ENCODE measurements at places on chromosomes 5 and 9. TPM values are rescaled to one million over a fixed set of nuclear protein-coding genes. Genes with fewer than 3 reads are reported as not detected.

Gene NPR3
- 0.23 TPM for total RNA-seq

DNA sequence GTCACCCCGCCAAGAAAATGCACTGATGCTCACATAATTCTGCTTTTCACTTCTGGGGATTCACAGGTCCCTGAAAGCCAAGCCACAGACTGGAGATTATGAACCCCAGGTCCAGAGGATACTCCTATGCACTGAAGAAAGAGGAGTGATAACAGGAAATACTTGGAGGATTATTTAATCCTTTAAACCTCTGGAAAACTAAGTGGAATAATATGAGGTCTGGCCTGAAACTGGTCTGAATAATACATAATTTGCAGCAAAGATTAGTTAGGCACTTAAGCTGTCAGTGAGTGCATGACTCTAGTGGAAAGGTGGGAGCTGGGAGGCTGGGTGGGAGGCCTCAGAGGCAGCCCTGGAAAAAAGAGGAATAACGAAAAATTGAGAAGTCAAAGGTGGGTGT, 45.7 kb downstream of the MARCHF3 start:
- DNase-seq: no peak

Gene RANBP17
- 27.4 TPM for total RNA-seq

DNA sequence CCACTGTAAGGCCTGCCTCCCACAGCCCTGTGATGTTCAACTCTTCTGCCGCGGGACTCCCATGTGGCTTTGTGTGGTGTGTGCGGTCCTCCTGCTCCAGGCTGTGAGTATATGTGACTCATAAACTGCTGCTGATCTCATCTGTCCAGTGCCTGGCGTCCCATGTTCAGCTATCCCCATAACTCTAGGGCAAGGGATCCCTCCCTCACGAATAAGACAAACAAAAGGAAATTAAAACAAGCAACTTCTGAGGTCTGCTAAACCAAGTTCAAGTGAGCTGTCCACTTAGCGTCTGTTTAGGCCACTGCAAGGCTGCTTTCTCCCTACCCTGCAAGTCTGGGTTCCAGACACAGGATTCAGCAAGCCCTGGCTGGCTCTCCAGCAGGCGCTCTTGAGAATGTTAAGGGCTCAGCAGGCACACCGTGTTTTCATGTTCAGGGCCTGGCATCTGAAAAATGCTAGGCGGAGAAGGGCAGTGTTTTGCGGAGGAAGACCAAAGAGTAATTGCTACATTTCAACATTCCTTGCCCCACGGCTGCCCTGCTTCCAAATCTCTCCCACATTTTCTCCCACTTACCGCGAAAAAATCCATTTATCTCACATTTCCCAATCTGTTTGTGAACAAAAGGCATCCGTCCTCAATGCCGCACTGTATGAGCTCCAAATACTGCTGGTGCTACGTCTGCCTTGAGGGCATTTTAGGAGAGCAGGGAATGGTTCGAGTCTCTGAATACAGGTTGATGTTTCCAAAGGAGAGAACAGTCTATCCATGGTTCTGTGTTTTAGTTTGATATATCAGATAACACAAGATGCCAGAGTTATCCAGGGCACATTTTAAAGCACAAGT, 280.2 kb downstream of the SEMA5A start:
- DNase-seq: peak; percentile 64

DNA sequence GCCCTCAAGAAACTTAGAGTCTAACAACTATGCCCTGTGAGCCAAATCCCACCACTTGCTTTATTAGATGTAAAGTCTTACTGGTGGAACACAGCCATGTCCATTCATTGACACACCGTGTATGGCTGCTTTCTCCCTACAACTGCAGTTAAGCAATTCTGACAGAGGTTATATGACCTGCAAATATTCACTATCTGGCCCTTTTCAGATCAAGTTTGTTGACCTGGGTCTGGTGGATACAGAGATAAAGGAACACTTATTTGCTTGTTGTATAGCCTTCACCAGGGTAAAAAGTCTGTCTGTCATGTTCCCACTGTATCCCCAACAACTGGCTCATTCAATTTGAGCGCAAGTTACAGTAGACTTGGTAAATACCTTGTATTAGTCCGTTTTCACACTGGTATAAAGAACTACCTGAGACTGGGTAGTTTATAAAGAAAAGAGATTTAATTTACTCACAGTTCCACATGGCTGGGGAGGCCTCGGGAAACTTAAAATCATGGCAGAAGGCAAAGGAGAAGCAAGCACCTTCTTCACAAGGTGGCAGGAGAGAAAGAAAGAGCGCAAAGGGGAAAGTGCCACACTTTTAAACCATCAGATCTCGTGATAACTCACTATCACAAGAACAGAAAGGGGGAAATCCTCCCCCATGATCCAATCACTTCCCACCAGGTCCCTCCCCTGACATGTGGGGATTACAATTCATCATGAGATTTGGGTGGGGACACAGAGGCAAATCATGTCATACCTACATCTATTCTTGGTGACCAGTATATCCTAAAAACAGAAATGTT, 27.9 kb downstream of the DEPDC1B start:
- no peak for DNase-seq

DNA sequence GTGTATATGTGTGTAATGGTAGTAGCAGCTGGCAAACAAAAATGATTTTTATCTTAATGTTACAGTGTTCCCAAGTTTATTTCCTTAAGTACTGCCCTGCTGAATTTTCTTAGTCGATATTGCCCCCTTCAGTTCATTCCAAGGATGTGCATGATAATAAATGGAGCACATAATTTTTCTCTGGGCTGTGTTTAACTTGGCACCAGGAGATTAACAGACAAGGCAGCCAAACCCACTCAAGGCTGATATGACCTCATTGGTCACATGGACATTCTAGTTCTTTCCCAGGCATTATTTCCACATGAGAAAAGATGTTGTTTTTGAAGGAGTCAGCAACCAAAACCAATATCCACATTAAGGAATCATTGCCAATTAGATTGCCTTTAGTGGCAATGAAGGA, 61.8 kb downstream of the COX7C start:
- no peak for DNase-seq

GRCh38 chr9:27861887-27862286, 288.6 kb upstream of the C9orf72 start:
- DNase-seq: no peak

GRCh38 chr9:92147030-92147851, 32.0 kb upstream of the SPTLC1 start:
- DNase-seq: no peak
